ENCODE measurements at places on chromosomes 5 and 9. TPM values are rescaled to one million over a fixed set of nuclear protein-coding genes. Genes with fewer than 3 reads are reported as not detected.

- DNase-seq = no peak
Measured at GRCh38 chr9:5430912-5431311, 6.8 kb downstream of the PLGRKT start.

- peak; percentile 74 for DNase-seq
Measured at GRCh38 chr5:50666261-50667022, at the start of gene PARP8. Gene PARP8, plus strand, starts transcription at chr5:50666637. Its CDS starts 459 bp downstream, at chr5:50667096.

DNA sequence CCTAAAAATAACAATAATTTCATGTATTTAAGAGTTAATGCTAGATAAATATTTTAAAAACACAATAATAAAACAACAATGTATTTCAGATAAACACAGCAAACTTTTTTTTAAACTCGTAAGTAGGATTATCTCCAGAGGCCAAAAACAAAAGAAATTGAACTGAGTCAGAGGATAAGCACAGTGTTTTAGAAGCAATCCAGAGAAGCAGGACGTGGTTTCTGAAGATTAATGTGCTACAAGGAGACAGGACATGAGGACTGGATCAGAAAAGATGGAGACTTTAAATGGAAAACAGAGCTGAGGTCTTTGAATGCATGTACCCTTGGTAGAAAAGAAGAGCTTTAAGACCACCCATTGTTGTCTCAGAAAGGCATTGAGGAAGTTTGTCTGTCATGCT, 491.2 kb upstream of the TLE4 start:
- DNase-seq = no peak

DNA sequence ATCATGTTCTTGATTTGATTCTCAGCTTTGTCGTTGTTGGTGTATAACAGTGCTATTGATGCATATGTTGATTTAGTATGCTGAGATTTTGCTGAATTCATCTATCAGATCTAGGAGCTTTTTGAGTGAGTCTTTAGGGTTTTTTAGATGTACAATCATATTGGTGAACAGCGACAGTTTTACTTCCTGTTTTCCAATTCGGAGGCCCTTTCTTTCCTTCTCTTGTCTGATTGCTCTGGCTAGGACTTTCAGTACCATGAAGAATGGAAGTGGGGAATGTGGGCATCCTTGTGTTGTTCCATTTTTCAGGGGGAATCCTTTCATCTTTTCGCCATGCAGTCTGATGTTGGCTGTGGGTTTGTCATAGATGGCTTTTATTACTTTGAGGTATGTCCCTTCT, 100.4 kb downstream of the SGCD start:
- DNase-seq = no peak

DNA sequence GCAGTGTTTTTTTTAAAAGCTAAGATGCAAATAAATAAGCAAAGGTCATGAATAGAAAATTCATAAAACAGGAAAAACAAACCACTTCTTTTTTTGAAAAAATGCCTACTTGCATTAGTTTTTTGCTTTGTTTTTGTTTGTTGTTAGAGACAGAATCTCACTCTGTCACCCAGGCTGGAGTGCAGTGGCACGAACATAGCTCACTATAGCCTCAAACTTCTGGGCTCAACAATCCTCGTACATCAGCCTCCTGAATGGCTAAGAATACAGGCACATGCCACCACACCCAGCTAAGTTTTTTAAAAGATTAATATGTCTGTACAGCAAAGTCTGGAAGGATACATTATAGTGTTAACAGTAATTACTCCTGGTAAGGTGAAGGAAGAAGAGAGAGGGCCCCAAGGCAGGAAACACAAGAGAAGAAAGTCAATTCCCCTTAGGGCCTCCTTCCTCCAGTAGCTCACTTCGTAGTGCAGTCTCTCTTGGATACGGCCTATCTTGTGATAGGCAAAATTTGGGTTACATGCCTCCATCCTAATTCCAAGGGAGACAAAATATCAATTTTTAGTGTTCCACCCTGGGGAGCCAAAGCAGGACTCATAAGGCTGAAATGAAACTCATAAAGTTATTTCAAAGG, 15.3 kb downstream of the FAM169A start:
- no peak for DNase-seq

DNA sequence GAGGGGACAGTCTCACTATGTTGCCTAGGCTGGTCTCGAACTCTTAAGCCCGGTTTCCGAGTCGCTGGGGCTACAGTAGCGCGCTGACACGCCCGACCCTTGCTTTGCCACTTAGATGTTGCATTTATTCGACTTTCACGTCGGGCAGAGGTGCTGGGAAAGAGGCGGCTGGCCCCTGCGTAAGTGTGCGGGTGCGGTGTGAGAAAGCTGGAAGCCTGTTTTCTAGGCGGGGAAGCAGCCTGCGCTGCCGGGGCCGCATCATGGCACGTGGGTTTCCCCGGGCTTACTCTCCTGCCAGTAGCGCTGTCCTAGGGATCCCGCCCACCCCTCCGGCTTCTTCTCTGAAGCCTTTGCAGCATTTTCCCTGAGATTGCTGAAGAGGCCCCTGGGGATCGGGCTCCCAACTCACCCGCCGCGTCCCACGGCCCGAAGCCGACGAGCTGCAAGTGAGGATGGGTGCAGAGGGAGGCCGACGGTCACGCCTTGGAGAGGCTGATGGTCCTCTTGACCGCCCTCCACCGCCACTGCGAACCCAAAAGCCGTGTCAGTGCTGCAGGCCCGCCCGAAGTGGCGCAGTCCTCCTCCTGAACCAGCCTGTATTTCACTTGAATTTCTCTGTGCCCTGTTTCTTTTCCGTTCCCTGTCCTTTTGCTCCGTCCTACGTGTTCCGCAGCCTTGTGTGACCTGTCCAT, 5.8 kb upstream of the TRIM41 start:
- DNase-seq = peak; percentile 78

DNA sequence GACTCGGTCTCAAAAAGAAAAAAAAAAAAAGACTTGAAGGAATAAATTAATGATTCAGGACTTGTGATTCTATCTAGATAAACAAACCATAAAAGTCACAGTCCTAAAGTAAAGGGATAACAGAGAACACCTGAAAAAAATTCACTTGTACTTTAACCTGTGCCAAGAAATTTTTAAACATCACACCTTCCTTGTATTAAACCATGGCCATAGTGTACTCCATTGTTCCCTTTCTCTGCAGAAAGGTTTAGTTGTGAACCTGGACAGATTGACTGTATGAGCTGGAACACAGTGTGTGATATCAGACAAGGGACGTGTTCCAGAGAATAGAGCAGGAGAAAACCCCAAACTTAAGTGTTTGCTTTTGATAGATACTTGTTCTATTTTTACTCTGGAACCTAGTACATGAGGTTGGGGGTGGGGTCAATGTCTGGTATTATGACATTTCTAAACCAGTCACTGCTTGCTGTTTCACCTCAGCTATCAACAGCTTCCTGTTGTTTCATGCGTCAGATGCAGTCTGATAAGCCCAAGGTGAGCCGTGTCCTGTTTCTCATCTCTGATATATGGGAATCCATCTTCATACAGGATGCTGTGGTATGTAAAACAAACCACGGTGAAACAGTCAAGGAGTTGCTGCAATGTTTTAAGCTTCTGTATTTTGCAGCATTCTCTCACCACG, 62.5 kb upstream of the ITGA1 start:
- DNase-seq = peak; percentile 15

DNA sequence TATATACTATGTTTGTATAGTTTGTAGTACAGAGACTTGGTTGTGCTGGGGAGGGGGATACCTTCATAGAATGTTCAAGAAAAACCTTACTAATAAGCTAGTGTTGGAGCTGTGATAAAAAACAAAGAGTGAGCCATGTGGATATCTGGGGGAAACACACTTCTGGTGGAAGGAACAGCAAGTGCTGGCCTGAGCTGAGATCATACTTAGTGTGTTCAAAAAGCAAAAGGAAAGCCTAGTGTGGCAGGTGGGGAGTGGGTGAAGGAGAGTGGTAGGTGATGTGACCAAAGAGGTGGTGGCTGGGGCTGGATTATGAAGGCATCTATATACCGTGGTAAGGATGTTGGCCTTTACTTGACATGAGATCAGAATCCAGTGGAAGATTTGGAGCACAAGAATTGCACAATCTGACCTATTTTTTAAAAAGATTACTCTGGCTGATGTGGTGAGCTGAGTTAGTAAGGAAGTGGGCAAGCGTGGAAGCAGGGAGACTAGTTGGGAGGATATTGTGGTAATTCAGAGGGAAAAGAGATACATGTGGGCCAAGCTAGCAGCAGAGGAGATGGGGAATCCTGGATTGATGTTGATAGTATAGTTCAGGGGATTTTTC, 26.6 kb downstream of the PALM2AKAP2 start:
- peak; percentile 37 for DNase-seq

DNA sequence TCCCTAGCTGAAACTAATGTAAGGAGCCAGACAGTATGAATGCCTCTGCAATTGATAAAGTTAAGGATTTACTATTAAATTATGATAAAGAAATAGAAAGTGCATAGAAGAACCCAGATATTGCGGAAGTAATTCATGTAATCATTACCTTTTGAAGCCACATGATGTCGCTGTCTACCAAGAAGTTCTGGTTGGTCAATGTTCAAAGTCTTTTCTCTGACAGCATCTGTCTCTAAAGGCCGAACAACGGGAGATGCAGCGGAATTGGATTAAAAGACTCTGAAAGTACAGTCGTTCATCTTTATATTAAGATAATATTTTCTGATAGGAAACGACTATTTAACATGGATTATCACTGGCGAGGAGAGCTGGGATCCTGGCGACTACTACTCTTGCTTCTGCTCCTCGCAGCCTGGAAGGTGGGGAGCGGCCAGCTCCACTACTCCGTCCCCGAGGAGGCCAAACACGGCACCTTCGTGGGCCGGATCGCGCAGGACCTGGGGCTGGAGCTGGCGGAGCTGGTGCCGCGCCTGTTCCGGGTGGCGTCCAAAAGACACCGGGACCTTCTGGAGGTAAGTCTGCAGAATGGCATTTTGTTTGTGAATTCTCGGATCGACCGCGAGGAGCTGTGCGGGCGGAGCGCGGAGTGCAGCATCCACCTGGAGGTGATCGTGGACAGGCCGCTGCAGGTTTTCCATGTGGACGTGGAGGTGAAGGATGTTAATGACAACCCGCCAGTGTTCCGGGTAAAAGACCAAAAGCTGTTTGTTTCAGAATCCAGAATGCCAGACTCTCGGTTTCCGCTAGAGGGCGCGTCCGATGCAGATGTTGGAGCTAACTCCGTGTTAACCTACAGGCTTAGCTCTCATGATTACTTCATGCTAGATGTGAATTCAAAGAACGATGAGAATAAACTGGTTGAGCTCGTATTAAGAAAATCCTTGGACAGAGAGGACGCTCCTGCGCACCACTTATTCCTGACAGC, at the start of gene PCDHA8:
Gene PCDHA8 (plus strand): TSS at position 210 of the 985 bp plus-strand sequence. CDS start 135 bp downstream, at position 345.
- DNase-seq = peak; percentile 66

GRCh38 chr5:157143127-157143971, 684 bp upstream of the MED7 start:
- DNase-seq = peak; percentile 45

GRCh38 chr9:122107291-122107805, 14.2 kb upstream of the TTLL11 start:
- no peak for DNase-seq

DNA sequence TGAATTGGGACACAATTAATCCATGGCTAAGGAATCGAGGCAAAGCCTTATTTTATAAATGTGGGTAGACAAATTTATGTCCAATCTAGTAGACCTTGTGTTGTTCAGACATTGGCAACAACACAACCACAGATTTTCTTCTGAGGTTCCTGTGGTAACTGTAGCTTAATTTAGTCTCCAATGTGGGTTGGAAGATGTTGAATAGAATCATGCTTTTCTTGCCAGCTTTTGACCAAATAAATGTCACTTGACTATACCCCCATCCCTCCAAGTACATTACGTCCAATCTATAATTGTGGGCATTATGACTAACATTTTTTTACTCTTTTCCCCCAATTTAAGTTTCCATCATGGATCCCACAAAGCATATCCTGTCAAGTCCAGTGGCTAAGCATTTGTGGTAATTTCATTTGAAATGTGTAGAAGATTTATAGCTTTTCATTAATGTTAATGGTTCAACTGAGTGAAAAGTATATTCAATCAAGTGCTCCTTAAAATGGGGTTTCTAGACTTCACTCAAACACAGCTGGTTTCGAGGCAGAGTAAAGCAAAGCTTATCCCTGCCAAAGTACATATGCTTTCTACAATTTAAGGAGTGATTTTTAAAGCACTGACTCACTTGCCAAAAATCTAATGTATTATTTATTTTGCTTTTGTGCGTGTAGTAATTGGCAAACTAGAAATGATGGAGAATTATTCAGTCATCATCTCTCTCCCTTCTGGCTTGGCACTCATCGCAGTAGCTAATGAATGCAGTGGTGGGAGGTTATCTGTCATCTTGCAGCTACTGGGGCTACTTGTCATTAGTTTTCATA, 141.8 kb downstream of the FAM174A start:
- DNase-seq = no peak

Gene DMRT3
- not detected for total RNA-seq

Gene PCDHA11
- total RNA-seq = 1.9 TPM

Gene SLC46A2
- total RNA-seq = not detected

Gene NKD2
- 1.3 TPM for total RNA-seq

Gene ENTR1
- 85.3 TPM for total RNA-seq

Gene OR1Q1
- not detected for total RNA-seq
